NCI-H524 treated with DMSO at 0.1 percent for 48 hours (cell line): ENCODE measurements at places on chromosomes 3 and 15.

- DNase-seq: no peak
Observed at GRCh38 chr3:43774799-43775198, 84.1 kb downstream of the ABHD5 start.

GRCh38 chr15:98611808-98612207 lies 36.5 kb upstream of the IGF1R start:
- DNase-seq: no peak

GRCh38 chr15:94004697-94005096 lies 226.7 kb upstream of the MCTP2 start:
- DNase-seq: no peak

GRCh38 chr15:59501597-59501996 lies 63.6 kb downstream of the FAM81A start:
- no peak for DNase-seq

DNA sequence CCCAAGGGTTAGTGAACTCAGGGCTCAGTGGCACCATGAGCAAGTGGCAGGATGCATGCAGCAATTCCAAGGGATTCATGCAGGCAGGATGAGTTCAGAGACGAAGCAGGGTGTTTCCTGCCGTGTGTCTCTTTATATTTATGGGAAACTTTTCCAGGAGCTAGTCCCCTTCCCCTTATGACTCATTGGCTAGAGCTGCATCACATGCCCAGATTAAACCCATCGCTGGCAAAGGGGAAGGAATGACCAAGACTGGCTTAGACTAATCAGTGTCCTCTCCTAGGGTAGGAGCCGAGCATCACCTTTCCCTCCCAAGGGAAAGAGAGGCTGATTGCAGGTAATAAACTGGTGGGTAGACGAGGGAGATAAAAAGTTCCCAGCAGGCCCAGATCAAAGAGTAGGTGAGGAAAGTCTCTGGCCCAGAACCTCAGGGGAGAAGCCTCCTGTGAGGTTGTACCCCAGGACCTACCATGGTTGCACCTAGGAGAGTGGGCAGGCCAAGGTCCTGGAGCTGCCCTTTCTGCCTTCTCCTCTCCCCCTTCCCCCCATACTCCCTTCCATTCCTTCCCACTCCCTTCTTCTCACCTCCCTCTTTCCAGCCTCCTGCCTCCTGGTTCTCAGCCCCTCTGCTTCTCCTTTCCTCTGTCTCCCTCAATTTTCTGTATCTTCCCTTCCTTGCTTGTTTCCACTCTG lies 67.8 kb upstream of the ITGA11 start:
- DNase-seq: no peak

DNA sequence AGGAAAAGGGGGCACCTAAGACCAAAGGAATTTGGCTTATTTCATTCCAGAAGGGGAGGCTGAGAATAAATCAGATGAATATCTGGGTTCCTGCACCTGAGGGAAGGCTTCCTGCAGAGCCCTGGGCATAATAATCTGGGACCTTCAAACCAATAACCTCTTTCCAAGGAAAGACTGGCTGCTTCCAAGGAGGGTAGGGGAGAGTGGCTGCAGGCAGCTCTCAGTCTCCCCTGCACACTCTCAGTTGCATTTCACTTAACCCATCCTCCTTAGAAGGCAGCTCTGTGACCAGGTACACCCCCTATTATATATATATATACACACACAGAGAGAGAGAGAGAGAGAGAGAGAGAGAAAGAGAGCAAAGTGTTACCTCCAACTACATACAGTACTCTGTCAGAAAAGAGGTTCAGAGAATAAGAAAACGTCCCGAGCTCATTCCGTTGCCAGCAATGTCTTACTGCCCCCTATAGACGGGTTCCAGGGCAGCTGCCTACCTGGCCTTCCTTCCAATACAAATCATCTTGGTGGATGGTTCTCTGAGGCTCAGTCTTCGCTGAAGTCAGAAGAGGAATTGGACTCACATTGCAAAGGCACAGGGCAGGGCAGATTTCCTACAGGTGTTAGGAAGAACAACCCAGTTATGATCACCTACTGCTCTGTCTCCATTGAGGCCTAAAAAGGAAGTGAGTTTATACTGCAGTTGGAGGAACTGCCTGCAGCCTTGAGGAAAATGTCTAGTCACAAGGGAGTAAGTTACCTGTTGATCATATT lies 26.1 kb downstream of the CAPN3 start:
- no peak for DNase-seq

GRCh38 chr15:31367730-31368344 lies 41.2 kb downstream of the KLF13 start:
- DNase-seq: no peak

DNA sequence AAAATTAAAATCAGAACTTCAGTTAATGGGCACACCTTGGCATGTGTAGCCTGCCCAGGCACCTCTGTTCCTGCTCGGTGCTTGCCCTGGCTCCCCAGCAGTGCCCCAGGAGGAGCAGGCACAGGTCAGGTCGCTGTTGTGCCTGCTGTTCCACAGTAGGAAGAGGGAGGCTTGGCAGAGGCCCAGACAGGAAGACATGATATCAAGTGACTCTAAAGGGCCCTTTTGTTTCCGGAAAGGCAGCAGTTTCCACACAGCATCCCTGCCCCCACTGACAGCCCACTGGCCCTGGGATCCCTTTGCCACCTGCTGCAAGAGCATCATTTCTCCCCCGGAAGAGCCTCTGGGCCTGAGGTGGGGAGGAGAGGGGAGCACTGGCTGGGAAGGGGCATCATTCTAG lies 40.5 kb upstream of the HES1 start:
- peak; percentile 37 for DNase-seq

- no peak for DNase-seq
Observed at GRCh38 chr3:69823743-69824142, 84.5 kb downstream of the MITF start.

DNA sequence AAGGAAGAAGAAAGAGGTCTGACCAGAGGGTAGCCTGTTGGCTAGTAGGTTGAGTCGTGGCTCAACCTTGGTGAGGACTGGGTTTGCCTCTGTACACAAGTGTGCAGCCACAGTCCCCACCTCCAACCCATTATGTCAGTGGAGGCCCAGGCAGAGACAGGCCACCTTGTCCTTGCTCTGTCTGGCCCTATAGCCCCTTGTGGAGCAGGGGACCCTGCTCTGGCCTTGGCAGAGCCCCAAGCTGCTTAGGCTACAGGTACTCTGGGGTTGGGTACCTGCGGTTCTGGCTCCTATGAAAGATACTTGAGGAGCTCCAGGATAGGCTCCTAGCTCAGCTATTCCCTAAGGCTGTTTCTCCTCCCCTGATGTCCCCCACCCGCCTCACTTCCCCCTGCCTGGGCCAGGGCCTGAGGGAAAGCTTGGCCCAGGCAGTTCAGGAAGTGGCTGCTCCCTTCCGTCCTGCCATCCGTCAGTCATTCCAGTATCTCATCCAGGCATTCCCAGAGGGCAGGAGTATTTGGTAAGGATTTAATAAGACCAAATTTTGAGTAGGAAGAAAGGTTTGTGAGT lies 44.0 kb downstream of the FGD5 start:
- DNase-seq: no peak
